ENCODE measurements at places on chromosomes 16 and 17.

DNA sequence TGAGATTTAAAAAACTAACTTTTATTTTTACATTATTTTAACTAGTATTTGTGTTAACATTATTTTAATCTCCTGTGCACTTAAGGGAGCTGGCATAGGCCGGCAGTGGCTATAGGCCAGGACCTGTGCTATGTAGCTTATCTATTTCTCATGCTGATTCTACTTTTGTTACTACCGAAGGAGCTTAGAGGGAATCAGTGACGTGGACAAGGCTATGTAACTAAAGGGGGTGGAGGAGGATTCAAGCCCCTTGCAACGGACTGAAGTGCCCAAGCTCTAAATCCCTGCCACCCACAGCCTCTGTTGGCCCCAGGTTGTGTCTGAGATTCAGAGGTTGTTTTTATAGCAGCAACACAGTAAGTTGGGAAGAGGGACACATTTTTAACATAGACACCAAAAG, 356.4 kb downstream of the WWOX start:
- no peak for DNase-seq

DNA sequence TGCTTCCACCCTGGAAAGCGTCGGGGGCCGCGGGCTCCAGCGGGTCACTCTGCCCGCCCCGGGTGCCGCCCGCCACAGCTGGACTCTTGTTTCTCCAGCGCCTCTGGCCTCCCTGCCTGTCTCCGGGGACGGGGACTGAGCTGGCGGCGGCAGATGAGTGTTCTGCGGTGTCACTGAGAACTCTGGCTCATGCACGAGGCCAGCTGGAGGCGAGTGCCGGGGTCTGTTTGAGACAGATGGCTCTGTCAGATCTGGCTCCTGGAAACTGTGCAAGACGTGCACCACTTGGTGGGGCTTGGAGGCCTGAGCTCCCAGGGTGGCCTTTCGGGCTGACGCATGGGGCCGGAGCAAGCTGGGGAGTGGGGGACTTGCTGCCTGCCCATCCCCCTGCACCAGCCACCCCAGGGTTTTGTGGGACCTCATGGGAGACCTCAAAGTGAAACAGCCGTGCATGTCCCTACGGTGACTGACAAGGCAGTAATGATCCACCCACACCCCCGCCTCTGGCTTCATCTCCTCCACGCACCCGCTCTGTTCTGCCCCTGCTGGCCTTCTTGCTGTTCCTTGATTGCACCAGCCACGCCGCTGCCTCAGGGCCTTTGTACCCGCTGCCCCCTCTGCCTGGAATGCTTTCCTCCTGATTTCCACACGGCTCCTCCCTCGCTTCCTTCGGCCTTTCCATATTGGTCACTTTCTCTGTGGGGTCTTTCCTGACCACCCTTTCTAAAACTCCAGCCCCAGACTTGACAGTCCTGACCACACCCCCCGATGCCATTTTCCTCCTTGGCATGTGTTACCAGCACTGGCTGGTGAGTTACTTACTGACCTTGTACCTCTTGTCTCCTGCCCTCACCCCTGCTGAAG, 174.9 kb upstream of the CIBAR2 start:
- peak; percentile 50 for DNase-seq

- DNase-seq: no peak
Measured at GRCh38 chr16:62363501-62363900, 327.3 kb upstream of the CDH8 start.

DNA sequence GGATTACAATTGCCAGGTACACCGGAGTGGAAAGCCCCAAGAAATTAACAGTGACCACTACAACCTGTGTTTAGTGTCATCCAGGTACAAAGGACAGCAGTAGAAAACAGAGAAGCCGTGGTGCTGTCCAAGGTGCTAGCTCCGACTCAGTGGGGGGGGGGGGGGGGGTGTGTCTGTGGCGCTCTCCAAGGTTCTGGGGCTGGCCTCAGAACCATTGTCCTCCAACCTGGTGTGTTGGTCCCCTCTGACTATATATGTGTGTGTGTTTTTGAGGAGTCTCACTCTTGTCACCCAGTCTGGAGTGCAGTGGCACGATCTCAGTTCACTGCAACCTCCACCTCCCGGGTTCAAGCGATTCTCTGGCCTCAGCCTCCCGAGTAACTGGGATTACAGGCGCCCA, 5.8 kb upstream of the ZNF23 start:
- DNase-seq: no peak

DNA sequence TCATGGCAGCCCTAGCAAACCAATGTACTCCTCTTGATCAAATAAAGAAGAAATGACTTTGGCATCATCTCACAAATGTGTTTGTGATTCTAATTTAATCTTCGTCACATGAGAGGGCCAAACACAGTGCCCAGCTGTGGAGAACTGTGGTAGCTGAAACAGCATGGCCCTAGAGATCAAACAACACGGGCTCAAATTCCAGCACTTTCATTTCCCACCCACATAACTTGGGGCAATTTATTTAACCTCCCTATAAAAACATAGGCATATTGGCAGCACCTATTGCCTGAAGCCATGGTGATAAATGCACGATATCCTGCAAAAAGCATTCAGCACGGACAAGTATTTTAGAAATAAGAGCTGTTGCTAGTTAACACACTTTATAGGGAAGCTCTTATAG, 2.5 kb downstream of the ACSM1 start:
- no peak for DNase-seq

GRCh38 chr16:57489229-57489628, 2.9 kb upstream of the DOK4 start:
- DNase-seq: no peak

- no peak for DNase-seq
Measured at GRCh38 chr16:50967827-50968612, 183.1 kb downstream of the SALL1 start.

DNA sequence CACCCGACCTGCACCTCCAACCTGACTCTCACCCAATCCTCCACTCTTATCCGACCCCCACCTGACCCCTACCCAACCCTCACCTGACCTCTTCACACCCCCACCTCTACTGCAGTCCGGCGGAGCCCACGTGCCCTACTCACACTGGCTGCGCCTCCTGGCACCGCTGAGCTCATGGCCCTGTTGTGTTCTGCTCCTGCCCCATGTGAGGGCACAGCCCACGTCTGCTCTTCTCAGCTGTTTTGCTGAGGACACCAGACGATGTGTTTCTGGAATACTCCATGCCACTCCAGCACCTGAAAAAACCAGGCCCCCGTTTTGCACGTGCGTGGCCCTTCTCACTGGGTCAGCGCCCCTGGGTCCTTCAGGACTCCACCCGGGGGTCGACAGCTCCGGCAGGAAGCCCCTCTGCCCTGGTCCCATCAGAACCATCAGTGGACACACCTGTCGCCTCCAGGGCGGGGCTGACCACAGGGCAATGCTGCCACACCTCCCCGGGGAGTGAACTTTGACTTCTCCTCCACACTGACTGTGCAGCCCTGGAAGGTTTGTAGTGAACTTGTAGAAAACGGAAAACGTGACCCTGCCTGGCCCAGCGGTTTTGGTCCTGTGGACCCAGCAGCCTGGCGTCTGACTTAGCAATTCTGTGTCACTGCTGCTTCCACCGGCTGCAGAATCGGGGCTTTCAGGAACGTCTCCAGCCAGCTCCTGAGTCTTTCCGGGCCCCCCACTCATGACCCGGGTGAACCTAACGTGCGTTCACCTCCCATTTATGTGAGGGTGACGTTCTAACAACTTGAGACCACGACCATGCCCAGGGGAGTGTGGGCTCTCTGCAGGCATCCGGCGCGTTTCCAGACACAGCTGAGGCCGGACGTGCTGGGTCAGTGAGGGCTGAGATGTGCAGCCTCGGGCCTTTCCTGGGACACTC, 5.7 kb upstream of the RAB40B start:
- DNase-seq: no peak

GRCh38 chr16:27867122-27868110, 196.1 kb downstream of the GSG1L start:
- DNase-seq: peak; percentile 54

GRCh38 chr17:28892024-28892423, 5.5 kb downstream of the FLOT2 start:
- no peak for DNase-seq

- DNase-seq: no peak
Measured at GRCh38 chr17:27519550-27519949, 63.3 kb downstream of the KSR1 start.

- DNase-seq: no peak
Measured at GRCh38 chr16:30829130-30830071, 42.4 kb upstream of the ZNF629 start.

- no peak for DNase-seq
Measured at GRCh38 chr16:79609861-79610260, 9.3 kb upstream of the MAF start.

DNA sequence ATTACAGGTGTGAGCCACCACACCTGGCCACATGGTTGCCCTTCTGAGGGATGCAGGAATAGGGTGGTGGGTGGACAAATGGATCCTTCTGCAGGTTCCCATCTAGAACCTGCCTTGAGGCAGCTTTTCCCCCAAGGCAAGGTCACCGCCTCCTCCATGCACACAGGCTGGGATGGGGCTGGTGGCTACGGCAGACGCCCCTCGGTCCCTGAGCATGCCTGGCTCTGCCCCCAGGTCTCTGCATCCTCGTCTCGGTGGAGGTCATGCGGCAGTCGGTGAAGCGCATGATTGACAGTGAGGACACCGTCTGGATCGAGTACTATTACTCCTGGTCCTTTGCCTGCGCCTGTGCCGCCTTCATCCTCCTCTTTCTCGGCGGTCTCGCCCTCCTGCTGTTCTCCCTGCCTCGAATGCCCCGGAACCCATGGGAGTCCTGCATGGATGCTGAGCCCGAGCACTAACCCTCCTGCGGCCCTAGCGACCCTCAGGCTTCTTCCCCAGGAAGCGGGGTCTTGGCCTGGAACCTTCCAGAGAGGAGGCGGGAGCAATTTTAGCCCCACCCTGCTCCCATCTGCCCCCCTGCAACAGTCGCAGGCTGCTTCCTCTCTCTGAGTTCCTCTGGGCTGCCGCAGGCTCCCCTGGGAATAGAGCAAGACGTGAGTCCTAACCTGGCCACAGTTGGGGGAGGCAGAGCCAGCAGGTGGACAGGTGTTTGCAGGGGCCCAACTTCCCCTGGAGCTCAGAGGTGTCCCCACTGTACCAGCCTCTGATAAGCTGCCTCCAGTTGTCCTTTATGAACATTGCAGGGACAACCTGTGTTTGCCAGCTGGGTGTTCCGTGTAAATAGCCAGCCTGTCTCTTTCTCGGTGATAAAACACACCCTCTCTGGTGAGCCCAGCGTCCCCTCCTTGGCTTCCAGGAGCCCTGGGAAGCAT, 11.7 kb downstream of the CACNG1 start:
- no peak for DNase-seq

GRCh38 chr16:88462396-88462795, 9.3 kb downstream of the ZFPM1 start:
- DNase-seq: no peak

GRCh38 chr17:58328195-58329034, at the start of gene TSPOAP1:
TSPOAP1 (minus strand) TSS chr17:58328795; CDS start chr17:58327920, 875 bp downstream.
- DNase-seq: peak; percentile 41

- DNase-seq: no peak
Measured at GRCh38 chr17:5044630-5045029, 9.4 kb upstream of the SLC52A1 start.

- DNase-seq: no peak
Measured at GRCh38 chr16:3836641-3837040, 43.9 kb downstream of the CREBBP start.

- DNase-seq: no peak
Measured at GRCh38 chr17:55546481-55546880, 35.2 kb upstream of the SMIM36 start.

GRCh38 chr16:49874613-49875237, 18.8 kb upstream of the ZNF423 start:
- DNase-seq: no peak

DNA sequence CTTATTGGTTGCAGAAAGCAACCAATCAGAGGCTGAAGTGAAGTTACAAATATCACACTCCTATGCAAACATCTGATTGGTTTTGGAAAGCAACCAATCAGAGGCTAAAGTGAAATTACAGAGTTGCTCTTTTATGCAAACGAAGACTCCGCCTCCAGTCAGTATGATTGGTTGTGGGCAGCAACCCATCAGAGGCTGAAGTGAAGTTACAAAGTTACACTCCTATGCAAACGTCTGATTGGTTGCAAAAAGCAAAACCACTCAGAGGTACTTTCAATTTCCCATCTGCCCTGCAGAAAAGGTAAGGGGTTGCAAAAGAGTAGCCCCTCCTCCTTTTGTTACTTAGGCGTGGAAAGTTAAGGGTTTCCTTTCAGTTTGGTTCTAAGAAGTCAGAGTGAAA, 697.3 kb downstream of the MAF start:
- DNase-seq: no peak

GRCh38 chr17:8066841-8067775, 20.4 kb downstream of the ALOX12B start:
- no peak for DNase-seq

- DNase-seq: no peak
Measured at GRCh38 chr16:14354561-14355351, 275.3 kb downstream of the PARN start.

DNA sequence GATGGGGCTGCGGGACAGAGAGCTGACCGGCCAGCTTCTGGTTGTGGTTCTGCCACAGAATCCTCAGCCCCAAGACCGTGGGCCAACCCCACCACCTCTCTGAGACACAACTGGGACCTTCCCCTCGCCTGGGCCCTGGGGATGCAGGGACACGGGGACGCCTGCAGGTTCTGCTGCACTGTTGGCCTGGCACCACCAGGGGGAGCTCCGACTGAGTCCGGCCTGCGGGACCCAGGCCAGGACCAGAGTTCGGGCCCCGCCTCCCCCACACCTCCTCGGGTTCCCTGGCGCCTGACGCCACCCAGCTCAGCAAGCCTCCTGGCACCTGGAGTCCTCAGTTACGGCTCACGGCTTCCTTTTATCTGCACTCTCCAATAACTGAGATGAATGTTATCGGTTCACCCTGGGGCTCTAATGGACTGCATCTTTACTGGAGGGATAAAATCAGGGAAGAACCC, 27.3 kb downstream of the TBC1D16 start:
- DNase-seq: peak; percentile 85

GRCh38 chr17:33318241-33318640, 25.1 kb upstream of the ASIC2 start:
- no peak for DNase-seq

DNA sequence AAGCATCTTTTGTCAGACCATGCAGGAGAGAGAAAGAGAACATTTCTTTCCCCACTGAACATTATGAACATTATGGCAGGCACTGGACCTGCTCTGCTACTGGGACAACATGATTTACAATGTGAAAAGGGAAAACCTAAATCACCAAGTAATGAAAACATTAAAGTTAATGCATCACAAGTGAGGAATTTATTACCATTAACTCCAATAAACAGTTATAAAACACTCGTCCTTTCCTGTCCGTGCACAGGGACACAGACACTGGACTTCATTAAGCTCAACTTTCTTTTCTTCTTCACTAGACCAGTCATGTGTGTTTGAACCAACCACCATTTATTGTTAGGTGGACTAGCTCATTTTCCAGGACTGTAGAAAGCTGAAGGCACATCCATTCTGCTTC, 95.4 kb downstream of the SNX11 start:
- no peak for DNase-seq

Data from D721Med (cell line).